ENCODE measurements at places on chromosomes 1 and 21.

- peak; percentile 21 for DNase-seq
Measured at GRCh38 chr1:213326281-213327016, 275.4 kb downstream of the RPS6KC1 start.

GRCh38 chr21:34908419-34909055 is 140.6 kb downstream of the RUNX1 start:
- DNase-seq = peak; percentile 14

DNA sequence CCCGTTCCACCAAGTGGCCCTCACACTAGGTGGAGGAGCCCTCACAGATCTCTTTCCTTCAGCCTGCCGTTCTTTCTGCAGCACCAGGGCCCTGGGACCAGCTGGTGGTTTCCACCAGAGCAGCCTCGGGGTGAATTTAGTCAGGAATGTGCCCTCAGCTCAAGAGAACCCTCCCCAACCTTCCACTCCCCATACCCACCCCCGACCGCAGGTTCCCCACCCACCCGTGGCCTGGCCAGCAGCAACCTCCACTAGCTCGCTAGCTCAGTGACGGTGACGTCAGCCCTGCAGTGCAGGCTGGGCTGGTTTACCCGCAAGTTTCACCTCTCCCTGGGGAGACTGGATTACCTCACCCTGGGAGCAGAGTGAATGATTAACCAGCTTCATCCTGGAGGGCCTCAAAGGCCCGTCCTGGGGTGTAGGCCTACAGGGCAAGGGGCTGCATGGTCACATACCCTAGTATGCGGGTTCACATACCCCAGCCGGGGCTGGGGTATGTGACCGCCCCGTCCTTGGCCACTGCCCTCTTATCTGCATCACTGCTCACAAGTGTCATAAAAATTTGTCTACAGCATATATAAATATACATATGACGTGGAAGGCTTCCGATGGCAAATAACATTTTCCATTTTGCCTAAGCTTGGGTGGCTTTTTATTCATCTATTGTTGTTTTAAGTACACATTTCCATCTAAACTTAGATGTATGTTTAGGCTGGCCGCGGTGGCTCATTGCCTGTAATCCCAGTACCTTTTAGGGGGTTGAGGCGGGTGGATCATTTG is 24.5 kb downstream of the ELF3 start:
- no peak for DNase-seq

- no peak for DNase-seq
Measured at GRCh38 chr21:44686000-44686781, 4.2 kb upstream of the KRTAP12-1 start.

DNA sequence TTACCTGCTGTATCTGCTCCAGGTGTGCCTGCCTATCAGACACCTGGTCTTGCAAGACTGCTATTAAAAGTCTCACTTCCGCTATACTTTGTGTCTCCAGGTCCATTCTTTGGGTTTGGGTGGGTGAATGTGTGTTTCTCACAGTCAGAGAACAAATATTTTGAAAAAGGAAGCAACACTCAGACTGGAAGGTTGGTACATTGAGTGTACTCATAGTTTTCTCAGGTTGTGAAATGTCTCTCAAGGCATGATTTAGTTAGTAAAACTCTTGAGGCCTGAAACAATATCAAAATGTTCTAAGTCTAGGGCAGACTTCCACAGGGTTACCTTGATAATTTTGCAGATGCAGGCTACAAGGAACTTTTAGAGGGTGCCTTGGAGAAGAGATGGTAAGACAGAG is 429.9 kb upstream of the ZRANB2 start:
- no peak for DNase-seq

- DNase-seq = no peak
Measured at GRCh38 chr1:210257698-210258529, 25.3 kb downstream of the SERTAD4 start.
